Gastroesophageal sphincter (tissue), 4 donors: ENCODE measurements at places on chromosomes 5 and 9. TPM values are rescaled to one million over a fixed set of nuclear protein-coding genes. Genes with fewer than 3 reads are reported as not detected.
A peak's percentile ranks its signal among the peaks of the same experiment; 100 is the strongest.

Gene LHX6
- 7.7 TPM for total RNA-seq

GRCh38 chr9:105027084-105027483, 99.1 kb upstream of the ABCA1 start:
- no peak for ATAC-seq

Gene HSPB3
- total RNA-seq, result 58.1 TPM

- ATAC-seq, result no peak
Measured at GRCh38 chr5:15719784-15720183, 219.8 kb downstream of the FBXL7 start.

DNA sequence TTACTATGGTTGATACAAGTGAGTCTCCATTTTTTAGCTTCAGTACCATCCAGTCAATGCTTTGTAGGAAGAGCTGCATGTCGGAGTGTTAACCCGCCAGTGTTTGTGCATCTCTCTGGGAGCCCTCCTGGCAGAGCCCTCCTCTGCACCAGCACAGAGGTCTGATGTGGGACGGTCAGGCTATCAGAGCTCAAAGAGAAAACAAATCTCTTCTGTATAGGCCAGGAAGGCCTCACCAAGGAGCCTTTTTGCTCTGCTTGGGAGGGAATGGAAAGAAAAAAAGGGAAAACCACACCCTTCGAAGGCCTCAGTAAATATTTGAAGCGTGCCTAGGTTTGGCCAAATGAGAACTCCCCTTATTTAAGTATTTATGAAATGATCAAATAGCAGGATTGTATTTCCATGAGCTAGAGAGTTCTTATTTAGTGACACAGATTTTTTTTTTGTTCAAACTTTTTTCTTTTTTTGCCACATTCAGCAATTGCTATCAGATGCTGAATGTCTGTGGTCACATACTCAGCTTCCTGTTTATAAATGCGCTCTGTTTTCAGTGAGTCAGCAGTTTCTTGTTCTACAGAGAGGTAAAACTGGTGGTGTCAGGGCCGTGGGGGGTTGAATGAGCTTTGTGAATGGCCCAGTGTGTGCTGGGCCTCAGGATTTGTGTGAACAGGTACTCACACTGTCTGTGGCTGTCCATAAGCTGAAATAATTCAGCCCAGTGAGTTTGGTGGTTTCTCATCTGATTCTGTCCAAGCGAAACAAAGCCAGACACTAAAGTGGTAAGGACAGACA, 226.6 kb downstream of the SNX18 start:
- peak; percentile 31 for ATAC-seq
